ENCODE measurements at places on chromosomes 2 and 18. TPM values are rescaled to one million over a fixed set of nuclear protein-coding genes. Genes with fewer than 3 reads are reported as not detected.

The FBXO36 gene
- total RNA-seq: 8.4 TPM

- no peak for DNase-seq
Measured at GRCh38 chr2:227890495-227891079, 19.2 kb downstream of the DAW1 start.

- DNase-seq: no peak
Measured at GRCh38 chr2:18980786-18981430, 377.5 kb downstream of the OSR1 start.

GRCh38 chr2:47293976-47294375, 109.0 kb upstream of the MSH2 start:
- DNase-seq: no peak

DNA sequence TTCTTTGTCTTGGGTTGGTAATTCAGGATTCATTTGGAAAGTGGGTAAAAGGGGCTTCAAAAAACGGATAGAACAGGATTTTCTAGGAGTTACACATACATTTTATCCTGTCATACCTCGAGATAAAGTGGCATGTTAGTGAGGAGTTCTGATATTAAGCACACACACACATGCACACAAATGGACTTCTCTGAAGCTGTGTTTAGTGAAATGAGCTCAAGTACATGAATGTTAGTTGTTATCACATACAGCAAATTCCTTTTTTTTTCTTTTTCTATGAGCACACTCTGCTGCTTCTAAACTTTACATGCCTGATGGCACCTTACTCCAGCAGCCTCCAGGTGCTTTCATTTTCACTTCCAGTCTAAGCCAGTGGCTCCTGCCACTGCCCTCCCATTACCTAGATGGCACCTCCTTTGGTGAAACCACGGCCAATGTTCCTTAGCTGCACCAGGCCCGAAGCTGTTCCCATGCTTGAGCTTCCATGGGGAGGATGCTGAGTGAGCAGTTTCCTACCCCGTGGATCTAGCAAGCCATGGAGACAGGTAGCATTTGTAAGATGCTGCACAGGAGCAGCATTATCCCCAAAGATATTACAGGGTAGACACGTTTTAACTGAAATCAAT, 49.7 kb downstream of the STAT1 start:
- DNase-seq: no peak

The ALPP gene
- total RNA-seq: not detected

The SP110 gene
- total RNA-seq: 32.7 TPM

GRCh38 chr18:38940475-38940862, 1374.9 kb upstream of the CELF4 start:
- no peak for DNase-seq

The SERPINB13 gene
- total RNA-seq: 21.8 TPM

GRCh38 chr2:10475221-10475722, 27.1 kb upstream of the ODC1 start:
- peak; percentile 54 for DNase-seq

All from suprapubic skin (tissue), 4 donors.